ENCODE measurements at places on chromosomes 12 and 14.

DNA sequence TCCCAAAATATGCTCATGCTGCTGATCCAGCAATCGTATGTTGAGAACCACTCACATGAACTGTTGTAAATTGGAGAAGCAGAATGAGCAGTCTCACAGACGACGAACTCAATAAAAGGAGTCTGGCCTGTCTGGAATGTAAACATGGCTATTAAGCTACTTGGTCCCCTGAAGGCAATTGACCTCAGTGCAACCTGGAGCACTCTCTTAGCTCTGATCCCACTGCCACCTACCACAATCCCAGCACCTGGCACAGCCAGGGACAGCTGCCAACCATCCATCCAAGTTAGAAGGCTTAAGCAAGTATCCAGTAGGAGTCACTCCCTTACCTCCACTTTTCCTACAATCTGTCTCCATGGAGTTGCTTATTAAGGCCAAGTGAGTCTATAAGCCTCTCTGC, 406.9 kb upstream of the CLEC14A start:
- no peak for DNase-seq

DNA sequence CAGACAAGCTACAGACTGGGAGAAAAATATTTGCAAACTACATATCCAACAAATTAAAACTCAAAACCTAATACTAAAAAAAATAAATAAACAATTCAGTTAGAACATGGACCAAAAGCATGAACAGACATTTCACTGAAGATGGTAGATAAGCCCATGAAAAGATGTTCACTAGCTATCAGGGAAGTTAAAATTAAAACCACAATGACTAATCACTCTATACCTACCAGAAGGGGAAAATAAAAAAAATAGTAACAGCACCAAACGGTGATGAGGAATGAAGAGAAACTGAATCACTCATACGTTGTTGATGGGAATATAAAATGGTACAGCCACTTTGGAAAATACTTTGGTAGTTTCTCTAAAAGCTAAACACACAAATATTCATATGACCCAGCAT, 31.1 kb upstream of the DHRS7 start:
- DNase-seq = no peak

DNA sequence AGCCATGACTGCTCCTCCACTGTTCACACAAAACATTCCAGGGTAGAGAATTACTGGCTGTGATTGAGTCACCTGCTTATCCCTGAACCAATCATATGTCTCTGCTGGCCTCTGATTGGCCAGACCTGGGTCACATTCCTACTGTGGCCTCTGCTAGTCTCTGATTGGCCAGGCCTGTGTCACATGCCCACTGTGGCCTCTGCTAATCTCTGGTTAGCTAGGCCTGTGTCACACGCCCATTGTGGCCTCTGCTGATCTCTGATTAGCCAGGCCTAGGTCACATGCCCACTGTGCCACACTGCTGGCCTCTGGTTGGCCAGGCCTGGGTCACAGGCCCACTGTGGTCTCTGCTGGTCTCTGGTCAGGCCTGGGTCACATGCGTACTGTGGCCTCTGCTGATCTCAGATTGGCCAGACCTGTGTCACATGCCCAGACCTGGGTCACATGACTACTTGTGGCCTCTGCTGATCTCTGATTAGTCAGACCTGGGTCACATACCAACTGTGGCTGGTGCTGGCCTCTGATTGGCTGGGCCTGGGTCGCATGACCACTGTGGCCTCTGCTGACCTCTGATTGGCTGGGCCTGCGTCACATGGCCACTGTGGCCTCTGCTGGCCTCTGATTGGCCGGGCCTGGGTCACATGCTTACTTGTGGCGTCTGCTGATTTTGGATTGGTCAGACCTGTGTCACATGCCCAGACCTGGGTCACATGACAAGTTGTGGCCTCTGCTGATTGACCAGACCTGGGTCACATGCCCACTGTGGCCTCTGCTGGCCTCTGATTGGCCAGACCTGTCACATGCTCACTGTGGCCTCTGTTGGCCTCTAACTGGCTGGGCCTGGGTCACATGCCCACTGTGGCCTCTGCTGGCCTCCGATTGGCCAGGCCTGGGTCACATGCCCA, 251.6 kb downstream of the SLC15A4 start:
- DNase-seq = no peak

- no peak for DNase-seq
These were observed 282.1 kb downstream of the RPS29 start for GRCh38 chr14:49303946-49304516.
